ENCODE measurements at places on chromosomes 5 and 9.

DNA sequence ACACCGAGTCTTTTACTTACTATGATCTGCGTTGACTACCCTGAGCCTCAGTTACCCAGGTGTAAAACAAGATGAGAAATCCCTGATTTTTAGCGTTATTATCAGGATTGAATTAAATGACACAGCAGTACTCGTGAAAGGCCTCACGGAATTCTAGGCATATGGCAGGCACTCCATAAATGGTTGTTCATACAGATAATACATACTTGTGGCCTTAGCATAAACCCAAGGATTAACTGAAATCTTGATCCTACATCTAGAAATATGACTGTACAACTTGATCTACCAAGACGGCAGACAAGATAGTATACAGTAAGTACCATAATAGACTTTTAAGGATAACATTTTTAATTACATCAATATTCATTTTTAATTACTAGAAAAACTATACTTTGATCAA is 409.8 kb downstream of the BNC2 start:
- no peak for DNase-seq

GRCh38 chr5:54845567-54845941 is 139.8 kb downstream of the ESM1 start:
- DNase-seq = no peak

- DNase-seq = no peak
These were observed 4.3 kb upstream of the GM2A start for GRCh38 chr5:151248651-151249050.

DNA sequence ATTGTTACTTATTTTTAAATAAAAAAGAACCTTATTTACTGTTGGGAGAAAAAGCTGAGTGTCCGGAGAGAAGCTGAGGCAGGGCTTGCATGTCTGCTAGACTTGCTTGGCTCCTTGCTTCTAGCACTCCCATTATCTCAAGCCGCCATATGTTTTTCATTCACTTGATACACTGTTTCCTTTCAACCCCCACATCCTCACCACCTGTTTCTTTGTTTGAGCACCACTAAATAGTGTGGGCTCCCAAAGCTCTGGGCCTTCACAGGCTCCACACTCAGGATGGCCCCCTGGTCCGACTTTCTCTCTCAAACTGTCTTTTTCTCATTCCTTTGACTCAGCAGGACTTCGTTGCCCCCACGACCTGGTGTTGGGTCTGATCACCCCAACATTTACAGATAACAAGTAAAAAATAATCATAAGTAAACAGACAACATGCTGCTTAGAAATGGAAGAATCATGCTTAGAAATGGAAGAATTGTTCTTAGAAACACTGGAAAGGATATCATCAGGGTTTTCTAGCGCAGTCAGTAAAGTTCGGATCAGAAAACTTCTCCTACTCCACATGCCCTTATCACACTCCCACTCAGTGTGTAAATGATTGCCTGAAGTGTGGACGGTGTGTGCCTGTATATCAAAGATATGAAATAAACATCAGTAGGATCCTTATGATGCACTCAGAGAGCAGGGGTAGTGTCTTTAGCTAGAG is 58.5 kb downstream of the APTX start:
- no peak for DNase-seq

DNA sequence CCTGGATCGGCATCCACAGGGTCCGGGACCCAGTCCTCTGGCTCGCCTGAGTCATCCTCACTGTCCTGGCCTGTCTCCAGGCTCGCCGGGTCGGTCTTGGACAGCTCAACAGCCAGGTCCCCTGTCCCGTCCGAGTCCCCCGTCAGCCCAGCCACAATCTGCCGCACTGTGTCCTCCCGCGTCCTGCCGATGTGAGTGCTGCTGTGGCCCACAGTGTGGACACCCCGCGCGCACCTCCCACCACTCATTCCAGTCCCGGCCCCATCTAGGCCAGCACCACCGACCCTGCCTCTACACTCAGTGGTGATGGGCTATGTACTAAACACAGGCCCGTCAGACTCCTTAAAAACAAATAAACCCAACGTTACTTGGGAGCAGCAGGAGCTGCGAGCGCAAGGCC is 6.7 kb downstream of the ANAPC2 start:
- DNase-seq = no peak
